Smooth muscle cell of bladder (primary cell): ENCODE measurements at places on chromosomes 7 and 10. TPM values are rescaled to one million over a fixed set of nuclear protein-coding genes. Genes with fewer than 3 reads are reported as not detected.

PDZD7 gene
- 0.28 and 1.1 TPM in 2 replicates for total RNA-seq

CCDC201 gene
- not detected in 2 replicates for total RNA-seq

ZC3HAV1L gene
- 3.4 and 7.7 TPM in 2 replicates for total RNA-seq

PWWP2B gene
- total RNA-seq: 6.4 and 8.3 TPM in 2 replicates

ASZ1 gene
- total RNA-seq: not detected in 2 replicates

TEX36 gene
- total RNA-seq: not detected in 2 replicates

DPP6 gene
- total RNA-seq: not detected in 2 replicates

RPA3 gene
- 16.4 and 21.9 TPM in 2 replicates for total RNA-seq

TRIM4 gene
- total RNA-seq: 24.5 and 34.3 TPM in 2 replicates

MRM2 gene
- 12.9 and 17.2 TPM in 2 replicates for total RNA-seq

CFTR gene
- total RNA-seq: 0.14 and 0.55 TPM in 2 replicates

HOXA10 gene
- 6.5 and 11.8 TPM in 2 replicates for total RNA-seq

FAM200A gene
- 5.3 and 5.5 TPM in 2 replicates for total RNA-seq

EMX2 gene
- total RNA-seq: not detected in 2 replicates

VWA2 gene
- total RNA-seq: 0.14 TPM in 1 of 2 replicates, not detected in the other

NEUROG3 gene
- total RNA-seq: not detected in 2 replicates

CARD11 gene
- 0.43 and 0.55 TPM in 2 replicates for total RNA-seq

HACD1 gene
- 24.7 and 41.5 TPM in 2 replicates for total RNA-seq

CLDN12 gene
- total RNA-seq: 29.6 and 39.3 TPM in 2 replicates

ADAM12 gene
- total RNA-seq: 23.6 and 85.8 TPM in 2 replicates

GPR146 gene
- 1.00 and 5.8 TPM in 2 replicates for total RNA-seq

MAGI2 gene
- total RNA-seq: 8.2 and 8.5 TPM in 2 replicates

KCND2 gene
- 4.0 and 7.9 TPM in 2 replicates for total RNA-seq

COPS6 gene
- total RNA-seq: 133 and 170 TPM in 2 replicates

TLX1 gene
- total RNA-seq: not detected in 2 replicates

SLC13A4 gene
- total RNA-seq: 0.18 TPM in 1 of 2 replicates, not detected in the other

SUFU gene
- 1.6 and 2.3 TPM in 2 replicates for total RNA-seq

TAF5 gene
- 2.4 and 3.2 TPM in 2 replicates for total RNA-seq

STEAP2 gene
- total RNA-seq: 36.7 and 50.3 TPM in 2 replicates

POP7 gene
- total RNA-seq: 27.6 and 31.5 TPM in 2 replicates

OR6B1 gene
- not detected in 2 replicates for total RNA-seq

SKIDA1 gene
- total RNA-seq: 0.28 TPM in 2 replicates

AGMO gene
- under 0.01 and 0.18 TPM in 2 replicates for total RNA-seq

HOXA7 gene
- total RNA-seq: 1.00 and 1.6 TPM in 2 replicates
